ENCODE measurements at places on chromosomes 3 and 15. TPM values are rescaled to one million over a fixed set of nuclear protein-coding genes. Genes with fewer than 3 reads are reported as not detected.

SLC28A1 gene
- total RNA-seq = 4.1 TPM

DAPK2 gene
- 189 TPM for total RNA-seq

PLSCR2 gene
- total RNA-seq = not detected

SERINC4 gene
- total RNA-seq = not detected

POLQ gene
- total RNA-seq = 2.2 TPM

PRSS50 gene
- total RNA-seq = not detected

ADGRG7 gene
- 5.8 TPM for total RNA-seq

IL20RB gene
- total RNA-seq = 0.54 TPM

DLL4 gene
- 7.8 TPM for total RNA-seq

TF gene
- total RNA-seq = not detected

SUSD5 gene
- total RNA-seq = not detected

ALDH1A3 gene
- total RNA-seq = 99.9 TPM

GABRA5 gene
- not detected for total RNA-seq

TEX55 gene
- not detected for total RNA-seq

- DNase-seq = no peak
These were observed 147.5 kb upstream of the MBNL1 start for GRCh38 chr3:152121270-152121636.

DNA sequence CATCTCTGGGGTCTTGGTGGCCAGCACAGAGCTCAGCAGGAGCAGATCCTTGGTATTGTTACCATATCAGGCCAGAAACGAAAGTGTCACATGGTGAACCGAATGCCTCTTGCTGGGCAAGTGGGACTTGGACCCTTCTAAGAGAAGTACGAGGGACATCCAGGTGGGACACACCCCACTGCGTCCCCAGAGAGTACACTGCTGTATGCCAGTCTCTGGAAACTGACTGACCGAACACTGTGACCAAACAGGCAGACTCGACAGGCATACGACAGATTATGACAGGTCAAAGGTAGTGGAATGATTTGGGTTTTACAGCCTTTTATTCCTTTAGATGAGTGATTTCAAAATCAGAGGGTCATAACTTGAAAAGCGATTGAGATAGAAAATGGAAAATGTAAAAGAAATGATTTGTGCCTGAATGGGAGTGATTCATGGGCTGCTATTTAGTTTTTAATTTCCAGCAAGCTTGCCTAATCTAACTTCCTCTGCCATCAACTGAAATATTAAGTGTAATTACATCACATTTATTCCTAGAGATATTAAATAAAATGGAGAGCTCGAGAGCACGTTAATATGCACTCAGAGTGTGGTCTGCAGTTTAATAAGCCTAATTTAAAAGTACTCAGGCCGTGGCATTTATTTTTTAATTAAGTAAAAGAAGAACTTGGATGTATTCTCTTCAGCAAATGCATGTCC, 63.4 kb upstream of the CTXND1 start:
- DNase-seq = no peak

DNA sequence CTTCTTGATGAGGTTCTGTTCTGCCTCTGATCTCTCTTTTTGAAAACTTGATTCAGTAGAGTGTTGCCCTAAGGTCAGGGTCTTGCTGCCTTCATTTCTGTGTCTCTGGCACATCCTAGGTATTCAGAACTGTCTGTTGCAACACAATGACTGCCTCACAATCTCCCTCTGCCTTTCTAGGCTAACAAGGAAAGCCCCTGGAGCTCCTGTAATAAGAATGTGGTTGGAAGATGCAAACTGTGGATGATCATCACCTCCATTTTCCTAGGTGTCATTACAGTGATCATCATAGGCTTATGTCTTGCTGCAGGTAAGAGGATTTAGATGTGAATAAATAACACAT, 7.0 kb downstream of the C3orf52 start:
- DNase-seq = no peak

- DNase-seq = no peak
These were observed 34.6 kb downstream of the IGSF10 start for GRCh38 chr3:151426341-151426657.

DNA sequence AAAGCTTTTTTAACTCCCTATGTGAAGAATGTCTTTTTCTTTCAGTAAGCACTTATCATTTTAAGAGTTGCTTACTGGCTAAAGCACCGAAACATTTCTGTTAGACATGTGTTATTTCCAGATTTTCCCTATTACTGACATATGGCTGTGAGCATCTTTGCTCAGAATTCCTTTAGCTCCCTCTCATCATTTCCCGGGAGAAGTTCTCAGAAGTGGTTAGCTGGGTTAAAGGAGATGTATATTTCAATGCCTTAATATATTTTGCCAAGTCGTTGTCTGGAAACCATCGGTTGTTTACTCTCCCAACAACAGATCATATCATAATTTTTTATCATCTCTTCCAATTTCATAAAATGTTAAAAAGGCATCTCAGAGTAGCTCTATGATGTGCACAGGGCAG, 396.5 kb downstream of the OCA2 start:
- DNase-seq = no peak

DNA sequence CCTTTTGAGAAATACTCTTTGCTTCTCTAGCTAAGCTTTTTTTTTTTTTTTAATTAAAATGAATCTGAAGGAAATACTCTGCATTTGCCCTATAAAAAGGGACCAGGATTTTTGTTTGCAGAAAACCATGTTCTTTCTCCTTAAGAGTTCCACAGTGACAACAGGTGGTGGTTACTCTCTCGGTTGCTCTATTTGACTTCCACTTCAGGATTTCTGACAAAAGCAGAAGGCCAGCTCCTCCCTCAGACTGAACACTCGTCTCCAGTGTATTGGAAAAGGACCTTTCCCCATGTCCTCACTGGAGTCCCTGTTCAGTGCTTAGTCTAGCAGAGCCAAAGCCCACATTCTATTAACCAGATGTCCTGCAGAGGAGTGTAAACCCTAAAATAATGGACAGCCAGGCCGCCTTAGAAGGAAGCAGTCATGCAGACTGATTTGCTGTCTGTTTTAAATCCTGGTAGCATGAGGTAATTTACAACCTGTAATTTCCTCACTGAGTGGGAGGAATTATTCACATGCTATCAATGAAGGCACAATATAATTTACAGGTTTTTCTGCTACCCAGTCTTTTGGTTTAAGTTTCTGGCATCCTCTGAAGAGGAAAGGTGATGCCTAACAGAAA, 599.3 kb downstream of the PYDC2 start:
- DNase-seq = no peak

- no peak for DNase-seq
These were observed 18.1 kb upstream of the SLC27A2 start for GRCh38 chr15:50163719-50164410.

GRCh38 chr3:85007195-85008094, 48.7 kb downstream of the CADM2 start:
- DNase-seq = no peak

DNA sequence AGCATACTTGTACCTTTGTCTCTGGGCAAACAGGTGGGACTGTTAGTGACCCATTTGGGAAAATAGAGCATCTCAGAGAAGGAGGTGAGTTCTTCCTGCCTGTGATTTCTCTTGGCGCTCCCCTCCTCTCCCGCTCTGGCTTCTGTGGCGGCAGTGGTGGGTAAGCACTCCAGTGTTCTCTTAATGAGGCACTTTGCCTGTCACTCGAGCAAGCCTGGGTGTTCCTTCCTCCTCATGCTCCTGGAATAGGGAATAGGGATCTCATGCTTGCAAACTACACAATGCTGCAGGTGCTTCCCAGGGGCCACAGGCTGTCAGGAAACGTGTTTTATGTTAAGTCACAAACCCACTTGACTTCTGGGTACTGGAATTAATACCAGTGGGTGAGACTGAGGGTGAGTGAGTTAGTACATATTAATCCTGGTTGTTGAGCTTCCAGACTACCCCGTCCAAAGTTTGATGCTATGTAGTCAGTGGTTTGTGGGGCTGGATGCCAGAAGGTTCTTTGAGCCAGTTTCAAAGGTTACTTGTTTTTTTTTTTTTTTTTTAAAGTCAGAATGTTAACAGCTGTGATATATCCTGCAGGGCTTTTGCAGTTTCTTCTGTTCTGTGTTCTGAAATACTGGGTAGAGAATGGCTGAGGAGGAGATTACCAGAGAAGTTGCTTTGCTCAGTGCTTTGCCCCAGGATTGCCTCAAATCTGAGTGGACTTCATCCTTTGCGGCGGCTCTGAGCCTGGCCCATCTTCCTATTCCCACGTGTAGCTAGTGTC, 30.5 kb downstream of the EDEM1 start:
- DNase-seq = no peak

- no peak for DNase-seq
These were observed 17.4 kb upstream of the COL8A1 start for GRCh38 chr3:99620976-99621375.

GRCh38 chr3:140724856-140725812, 47.3 kb downstream of the TRIM42 start:
- DNase-seq = no peak

- no peak for DNase-seq
These were observed 50.9 kb downstream of the DHX36 start for GRCh38 chr3:154273381-154273780.

DNA sequence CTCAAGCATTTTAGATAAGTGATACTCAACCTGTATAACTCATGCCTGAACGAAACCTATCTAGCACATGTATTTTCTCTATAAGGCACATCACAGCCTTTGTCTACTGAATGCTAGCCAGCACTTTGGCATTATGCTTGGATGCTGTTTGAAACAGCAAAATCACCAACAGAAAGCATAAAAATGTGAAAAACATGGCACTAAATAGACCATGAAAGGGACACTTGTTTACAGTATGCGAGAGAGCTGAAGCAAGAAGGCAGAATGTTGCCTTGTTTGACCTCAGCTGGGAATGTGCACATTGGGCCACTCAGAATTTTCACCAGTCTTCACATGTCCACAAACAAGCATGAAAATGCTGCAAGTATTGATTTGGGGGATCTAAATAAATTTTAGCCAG, 59.5 kb downstream of the MINDY2 start:
- no peak for DNase-seq

DNA sequence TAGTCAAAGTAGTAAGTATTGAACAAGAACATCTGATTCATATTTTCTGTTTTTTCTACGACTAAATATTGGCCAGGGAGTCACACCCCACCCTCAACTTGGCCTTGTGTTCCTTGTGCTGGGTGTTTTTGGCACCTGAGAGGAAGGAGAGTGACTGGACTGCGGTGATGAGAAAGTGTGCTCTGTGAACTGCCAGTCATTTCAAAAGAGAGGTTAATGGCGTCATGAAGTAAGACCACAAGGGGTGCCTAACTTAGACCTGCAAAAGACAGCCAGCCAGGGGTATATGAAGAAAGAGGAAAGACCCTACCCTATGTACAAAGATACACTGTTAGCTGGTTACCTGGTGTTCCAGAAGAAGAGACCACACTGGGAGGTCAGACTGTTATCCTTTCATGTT, 58.4 kb upstream of the COL8A1 start:
- DNase-seq = no peak

DNA sequence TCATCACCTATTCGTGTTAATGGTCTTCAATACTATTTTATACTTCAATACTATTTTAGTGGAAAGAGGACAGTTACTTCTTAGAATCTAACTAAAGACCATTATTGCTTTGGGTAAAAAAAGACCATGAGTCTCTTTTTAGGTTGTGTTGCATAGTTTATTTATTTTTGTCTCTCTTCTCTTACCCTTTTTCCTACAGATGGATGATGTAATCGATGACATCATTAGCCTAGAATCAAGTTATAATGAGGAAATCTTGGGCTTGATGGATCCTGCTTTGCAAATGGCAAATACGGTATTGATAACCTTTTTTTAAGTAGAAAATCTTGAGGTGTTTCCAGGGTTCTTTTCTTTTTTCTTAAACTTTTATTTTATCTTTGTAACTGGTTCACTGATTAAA, 58.5 kb upstream of the SAMMSON start:
- DNase-seq = no peak

- DNase-seq = no peak
These were observed 87.8 kb upstream of the PLXND1 start for GRCh38 chr3:129694228-129694627.

- DNase-seq = no peak
These were observed 31.4 kb upstream of the TKT start for GRCh38 chr3:53287131-53287629.

Measured in Peyer's patch (tissue), 4 donors.